Vagina (tissue), 2 donors: ENCODE measurements at places on chromosomes 5 and 9.

DNA sequence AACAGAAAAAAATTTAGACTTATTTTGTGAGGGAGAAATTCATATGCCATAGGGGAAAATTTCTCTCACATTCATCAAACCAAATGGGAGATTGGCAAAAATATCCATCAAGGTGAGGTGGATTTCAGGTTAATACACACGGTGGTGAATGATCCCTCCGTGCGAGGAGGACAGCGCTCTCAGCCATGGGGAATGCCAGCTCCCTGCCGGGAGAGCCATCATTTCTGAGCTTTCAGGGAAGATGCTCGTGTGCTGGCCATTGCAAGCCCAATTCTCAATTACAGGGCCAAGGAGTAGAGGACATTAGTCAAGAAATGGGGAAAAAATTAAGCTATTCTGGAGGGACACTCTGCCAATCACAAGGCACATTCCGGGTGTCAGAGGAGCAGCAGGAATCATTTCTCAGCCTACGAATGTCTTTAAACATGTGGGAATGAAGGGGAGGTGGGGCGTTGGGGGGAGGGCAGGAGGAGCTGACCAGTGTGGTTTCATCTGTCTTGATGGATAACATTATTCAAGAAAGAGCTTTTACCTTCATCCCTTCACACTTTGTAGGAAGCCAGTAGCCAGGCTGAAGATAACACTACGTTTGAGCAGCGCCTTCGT lies 165.5 kb downstream of the DAB2IP start:
- no peak for DNase-seq

GRCh38 chr5:75622564-75622963 lies 11.3 kb downstream of the ANKDD1B start:
- DNase-seq = no peak

DNA sequence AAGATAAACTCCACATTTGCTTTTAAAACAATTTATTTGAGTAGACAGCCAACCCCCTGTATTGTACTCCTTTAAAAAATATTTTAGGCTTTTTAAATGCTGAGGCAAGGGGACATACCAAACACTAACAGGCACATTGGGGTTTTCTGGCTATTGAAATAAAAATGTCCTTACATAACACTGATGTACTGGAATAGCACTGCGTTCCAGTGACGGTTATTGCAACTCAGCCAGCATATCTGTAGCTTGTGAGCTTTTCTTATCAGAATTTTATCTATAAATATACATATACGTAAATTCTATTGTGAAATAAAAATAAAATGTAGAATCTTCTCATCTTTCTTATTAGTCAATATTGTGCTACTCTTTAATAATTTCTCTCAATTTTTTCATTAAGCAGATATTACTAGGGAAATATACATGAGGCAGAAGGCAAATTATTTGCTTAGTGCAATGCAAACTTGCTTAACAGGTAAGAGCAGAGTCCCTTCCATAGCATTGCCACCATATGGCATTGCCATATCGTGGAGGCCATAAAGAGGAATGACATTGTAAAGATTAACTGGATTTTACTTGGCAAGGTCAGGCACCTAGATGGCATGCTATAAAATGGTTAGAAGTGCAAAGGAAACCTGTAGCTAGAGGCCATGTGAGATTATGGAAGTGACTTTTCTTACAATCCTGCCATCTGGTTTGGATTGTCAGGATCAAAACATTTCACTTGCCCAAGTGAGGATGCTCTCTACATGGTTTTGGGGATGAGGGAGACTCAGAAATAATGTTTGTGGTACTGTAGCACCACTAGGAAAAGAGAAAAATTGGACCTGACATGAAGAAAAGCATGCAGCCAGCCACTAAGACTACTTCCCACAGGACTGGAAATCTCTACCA lies 94.8 kb upstream of the CDKN2B start:
- no peak for DNase-seq

GRCh38 chr5:17217493-17218352 lies at the start of gene BASP1:
Gene BASP1, plus strand, starts transcription at chr5:17217631. Its CDS starts 57,586 bp downstream, at chr5:17275217.
- no peak for DNase-seq

- DNase-seq = no peak
Measured at GRCh38 chr9:93826209-93826608, 128.9 kb downstream of the BARX1 start.

GRCh38 chr9:77224746-77225312 lies 47.5 kb downstream of the VPS13A start:
- DNase-seq = no peak

DNA sequence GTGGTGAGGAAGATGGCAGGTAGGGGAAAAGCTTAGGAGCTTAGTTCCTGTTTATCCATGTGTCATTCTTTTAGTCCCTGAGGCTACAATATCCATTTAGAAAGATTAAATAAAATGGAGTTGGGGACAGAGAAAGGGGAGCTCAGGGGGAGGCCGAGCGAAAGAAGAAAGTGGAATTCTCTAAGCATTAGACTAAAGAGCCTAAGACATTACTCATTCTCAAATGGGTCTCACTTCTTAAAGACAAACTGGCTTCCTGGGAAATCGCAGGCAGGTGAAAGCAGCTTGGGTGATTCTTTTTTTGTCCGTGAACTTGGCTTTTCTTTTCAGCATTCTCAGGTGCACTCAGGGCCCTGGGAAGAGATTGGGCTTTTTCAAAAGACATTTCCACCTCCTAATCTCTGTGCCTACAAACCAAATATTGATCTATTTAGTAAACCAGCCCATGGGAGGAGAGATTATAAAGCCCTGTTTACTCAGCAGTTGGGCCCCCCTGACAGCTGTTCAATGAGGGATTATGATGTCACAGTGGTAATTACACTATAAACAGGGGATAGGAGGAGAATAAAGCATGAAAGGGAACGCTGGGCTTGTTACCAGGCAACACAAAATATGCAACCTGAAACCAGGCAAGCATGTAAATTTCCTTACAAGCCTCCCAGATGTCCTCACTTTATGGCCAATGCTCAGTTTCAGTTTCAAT lies 584.0 kb downstream of the ACTL7B start:
- DNase-seq = no peak

GRCh38 chr5:43437062-43437660 lies 25.0 kb upstream of the CCL28 start:
- DNase-seq = no peak

GRCh38 chr5:59685793-59686192 lies 207.7 kb downstream of the PDE4D start:
- DNase-seq = no peak

DNA sequence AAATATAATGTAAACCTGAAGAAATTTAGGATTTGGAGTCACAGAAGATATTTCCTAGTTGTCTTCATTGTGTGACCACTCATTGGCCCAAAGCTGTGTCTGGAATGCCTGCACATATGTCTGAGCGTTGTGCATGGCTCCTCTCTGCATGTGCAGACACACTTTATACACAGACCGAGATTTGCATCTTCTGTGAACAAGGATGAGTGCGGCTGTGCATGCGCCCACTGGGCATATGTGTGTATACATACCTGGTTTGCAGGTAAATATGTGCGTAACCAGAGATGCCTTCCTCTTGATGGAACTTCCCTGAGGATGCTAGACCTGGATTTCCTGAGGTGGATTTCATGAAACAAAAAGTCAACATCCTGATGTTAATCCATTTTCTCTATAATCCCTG lies 19.1 kb downstream of the PHF2 start:
- peak; percentile 31 for DNase-seq

- DNase-seq = no peak
Measured at GRCh38 chr9:110984890-110985437, 53.3 kb downstream of the LPAR1 start.
